ENCODE measurements at places on chromosomes 7 and 10.

DNA sequence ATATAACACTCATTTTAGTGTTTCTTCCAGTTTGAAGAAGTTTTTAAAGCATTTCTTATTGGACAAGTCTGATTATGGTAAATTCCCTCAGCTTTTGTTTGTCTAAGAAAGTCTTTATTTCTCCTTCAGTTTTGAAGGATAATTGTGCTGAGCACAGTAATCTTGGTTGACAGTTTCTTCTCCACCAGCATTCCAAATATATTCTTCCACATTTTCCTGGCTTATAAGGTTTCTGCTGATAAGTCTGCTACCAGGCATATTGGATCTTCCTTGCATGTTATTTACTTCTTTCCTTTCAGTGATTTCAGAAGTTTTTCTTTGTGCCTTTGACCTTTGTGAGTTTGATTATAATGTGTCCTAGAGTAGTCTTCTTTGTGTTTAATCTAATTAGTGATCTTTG, 210.7 kb downstream of the ADK start:
- DNase-seq, result no peak

- DNase-seq, result no peak
Observed at GRCh38 chr10:87603196-87603595, 56.5 kb upstream of the PAPSS2 start.

GRCh38 chr10:114346176-114347031, 57.9 kb downstream of the AFAP1L2 start:
- DNase-seq, result no peak

GRCh38 chr7:132004529-132004928, 448.1 kb upstream of the PODXL start:
- no peak for DNase-seq

DNA sequence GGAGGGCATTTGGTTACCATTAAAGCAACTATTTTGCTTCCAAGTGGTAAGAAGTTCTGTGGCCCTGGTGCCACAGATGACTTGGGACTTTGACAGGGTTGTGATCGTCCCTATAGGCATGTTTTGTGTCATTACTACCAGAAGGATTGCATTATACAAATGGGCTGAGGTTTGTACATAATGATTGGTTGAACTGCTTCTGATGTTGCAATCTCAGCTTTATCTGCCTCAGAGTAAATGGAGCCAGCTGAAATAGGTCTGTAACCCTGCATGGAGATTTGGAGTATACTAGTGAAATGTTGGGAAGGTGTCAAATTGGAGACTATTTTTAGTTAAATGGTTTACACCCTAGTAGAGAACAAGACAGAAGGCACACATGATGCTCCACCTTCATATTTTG, 46.1 kb upstream of the SEPTIN7 start:
- DNase-seq, result no peak

DNA sequence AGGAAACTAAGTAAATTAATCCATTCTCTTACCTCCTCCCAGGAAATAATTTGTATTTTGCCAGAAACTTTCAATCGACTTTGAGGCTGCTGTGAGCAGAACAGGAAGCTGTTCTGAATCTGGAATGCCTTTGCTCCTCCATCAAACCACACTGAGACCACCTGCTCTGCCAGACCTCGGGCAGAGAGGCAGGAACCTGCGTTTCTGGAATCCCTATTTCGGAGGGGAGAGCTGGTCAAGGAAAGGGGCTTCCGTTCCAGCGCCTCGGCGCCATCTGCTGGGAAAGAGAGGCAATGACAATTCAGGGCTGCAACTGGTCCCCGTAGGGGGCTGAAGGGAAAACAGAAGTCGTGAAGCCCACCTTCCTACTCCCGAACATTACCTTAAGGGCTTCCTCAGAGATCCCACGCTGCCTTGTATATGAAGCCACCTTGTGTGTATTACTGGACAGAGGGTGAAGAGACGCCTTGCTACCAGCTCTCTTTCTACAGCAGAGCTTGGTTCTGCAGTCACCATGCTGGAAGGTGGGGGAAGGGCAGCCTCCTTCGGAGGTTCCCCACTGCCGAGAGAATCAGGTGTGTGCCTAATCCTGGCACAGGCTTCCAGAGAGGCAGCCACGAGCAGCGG, 31.2 kb downstream of the ZNF467 start:
- DNase-seq, result peak; percentile 38

GRCh38 chr10:32156031-32156495, 99.8 kb upstream of the KIF5B start:
- DNase-seq, result no peak

- no peak for DNase-seq
Observed at GRCh38 chr7:87100326-87100725, 40.9 kb upstream of the ELAPOR2 start.

DNA sequence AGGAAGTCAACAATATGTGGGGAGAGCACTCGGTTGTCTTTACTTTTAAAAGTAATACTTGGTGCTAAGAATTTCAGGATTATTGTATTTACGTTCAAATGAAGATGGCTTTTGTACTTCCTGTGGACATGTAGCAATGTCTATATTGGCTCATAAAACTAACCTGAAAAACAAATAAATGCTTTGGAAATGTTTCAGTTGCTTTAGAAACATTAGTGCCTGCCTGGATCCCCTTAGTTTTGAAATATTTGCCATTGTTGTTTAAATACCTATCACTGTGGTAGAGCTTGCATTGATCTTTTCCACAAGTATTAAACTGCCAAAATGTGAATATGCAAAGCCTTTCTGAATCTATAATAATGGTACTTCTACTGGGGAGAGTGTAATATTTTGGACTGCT, 32.7 kb downstream of the SIRT1 start:
- DNase-seq, result no peak

DNA sequence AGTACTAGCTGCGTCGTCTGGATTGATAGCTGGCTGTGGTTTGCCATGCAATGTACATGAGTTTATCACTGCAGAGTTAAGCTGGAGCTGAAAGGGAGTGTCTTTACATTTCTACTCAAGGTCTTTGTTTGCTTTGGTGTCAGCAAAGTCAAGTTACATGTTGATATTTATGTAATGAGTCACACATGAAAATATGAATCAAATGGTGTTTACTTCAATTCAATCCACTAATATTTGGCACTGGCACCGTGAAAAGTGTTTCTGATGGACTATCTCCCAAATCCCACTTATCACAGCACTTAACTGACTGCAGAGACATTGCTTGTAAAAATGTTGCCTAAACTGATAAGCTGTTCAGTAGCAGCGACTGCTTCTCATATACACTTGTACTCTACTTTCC, 395.9 kb downstream of the TFEC start:
- no peak for DNase-seq

DNA sequence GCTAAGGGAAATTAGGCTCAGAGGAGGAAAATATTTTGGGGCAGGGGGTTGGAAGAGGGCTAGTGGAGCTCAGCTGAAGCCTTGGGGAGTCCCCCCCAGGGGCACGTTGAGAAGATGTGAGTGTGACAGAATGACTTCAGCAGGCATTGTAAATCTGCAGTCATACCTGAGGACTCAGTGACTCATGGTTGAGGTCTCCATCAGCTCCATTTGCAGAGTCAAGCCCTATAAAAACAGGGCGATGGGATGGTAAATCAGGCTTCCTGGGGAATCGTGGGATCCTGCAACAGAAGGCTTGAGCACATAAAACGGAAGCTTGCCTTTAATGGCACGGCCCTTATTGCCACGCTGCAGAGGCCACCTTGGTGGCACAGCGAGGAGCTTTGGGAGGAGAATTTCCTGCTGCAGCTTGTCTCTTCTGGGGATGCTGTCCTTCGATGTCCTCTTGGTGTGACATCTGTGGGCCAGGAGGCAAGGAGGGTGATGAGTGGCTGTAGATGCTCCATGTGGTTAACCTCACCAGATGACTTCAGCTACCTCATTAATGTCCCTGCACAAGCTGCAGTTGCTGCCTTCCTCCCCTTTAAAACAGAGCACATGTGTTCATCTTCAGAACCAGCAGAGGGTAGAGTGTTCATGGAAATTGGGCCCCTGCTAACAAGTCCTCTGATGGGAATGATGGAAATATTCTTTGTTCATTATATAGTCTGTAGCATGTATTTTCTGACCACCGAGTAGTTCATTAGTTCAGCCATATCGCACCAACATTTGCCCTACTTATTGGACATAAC, 285.9 kb downstream of the LRMDA start:
- no peak for DNase-seq

GRCh38 chr7:116899308-116899707, 36.9 kb downstream of the CAPZA2 start:
- no peak for DNase-seq

DNA sequence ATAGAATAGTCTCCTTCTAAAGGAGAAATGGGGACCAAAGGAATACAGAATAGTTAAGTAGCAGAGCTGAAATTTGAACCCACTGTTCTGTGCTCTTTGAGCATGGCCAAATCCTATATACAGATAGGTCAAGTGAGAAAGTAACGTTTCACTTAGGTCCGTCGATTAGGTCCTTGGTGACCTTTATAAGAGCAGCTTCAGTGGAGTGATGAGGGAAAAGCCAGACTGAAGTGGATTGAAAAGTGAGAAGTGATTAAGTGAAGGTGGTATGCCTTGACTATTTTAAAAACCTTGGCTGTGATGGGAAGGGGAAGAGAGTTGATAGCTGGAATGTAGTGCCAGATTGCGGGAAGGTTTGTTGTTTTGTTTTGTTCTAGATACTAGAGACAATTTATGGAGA, 10.6 kb upstream of the LSMEM1 start:
- no peak for DNase-seq

- DNase-seq, result peak; percentile 26
Observed at GRCh38 chr10:100969187-100970075, at the start of gene SEMA4G. SEMA4G (plus strand) TSS chr10:100969504; CDS start chr10:100972913, 3,409 bp downstream.

GRCh38 chr7:157751406-157751805, 414.6 kb downstream of the DNAJB6 start:
- no peak for DNase-seq

DNA sequence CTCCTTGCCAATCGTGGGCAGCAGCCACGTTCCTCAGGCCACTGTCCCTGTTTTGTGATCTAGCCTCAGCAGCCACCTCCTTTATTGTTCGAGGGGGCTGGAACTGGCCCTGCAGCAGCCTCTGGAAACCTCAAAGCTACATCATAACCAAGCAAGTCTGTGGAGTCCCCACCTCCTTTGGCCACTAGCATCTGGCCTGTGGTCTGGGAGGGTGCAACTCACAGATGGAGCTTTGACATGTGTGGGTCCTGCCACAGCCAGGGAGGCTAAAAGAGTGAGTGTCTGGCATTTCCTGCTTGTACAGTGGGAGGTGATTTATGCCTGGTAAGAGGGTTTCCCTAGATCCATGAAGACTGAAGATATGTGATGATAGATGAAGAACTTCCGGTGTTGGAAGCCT, 32.3 kb upstream of the NUB1 start:
- DNase-seq, result no peak

- no peak for DNase-seq
Observed at GRCh38 chr7:94059746-94060145, 55.6 kb upstream of the BET1 start.

DNA sequence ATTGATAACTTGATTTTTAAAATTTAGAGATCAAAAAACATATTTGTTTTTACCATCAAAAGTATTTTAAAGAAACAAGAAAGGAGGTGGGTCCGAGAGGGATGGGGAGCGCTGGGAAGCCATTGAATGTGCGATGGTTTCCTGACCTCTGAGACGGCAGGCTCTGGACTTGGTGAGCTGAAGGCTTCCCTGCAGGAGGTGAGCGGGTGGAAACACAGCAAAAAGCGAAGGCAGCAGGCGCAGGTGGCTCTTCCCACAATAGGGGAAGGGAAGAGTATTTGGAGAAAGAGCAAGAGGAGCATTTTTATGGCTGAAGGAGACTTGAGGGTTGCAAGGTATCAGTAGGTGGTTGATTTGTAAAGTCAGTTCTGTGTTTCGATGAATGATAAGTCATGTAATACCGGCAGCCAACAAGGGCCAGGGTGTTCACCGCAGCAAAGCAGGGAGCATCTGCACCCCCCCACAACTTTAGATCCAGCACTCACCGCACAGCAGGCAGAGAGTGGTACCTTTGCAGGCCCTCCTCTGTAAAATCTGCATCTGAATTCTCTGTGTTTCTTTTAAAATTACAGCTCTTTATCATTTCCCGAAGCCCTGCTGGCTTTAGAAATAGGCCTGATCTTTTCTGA, 10.5 kb downstream of the C10orf53 start:
- DNase-seq, result no peak

DNA sequence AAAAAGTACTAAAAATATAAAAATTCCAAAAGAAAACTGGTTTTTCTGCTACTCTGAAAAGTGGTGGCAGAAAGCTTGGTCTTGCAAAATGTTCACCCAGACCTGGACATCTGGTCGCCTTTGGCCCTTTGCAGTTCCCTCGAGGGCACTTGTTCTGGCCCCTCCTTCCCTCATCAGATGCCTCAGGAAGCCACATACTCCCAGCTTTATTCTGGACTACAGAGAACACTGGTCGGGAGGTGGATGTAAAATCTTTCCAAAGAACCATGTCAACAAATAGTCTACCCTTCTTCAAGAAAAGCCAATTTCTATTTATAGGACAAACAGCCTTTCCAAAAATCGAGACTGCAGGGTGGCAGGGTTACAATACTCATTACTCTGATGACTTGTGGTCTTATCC, 726.1 kb downstream of the TNS3 start:
- DNase-seq, result no peak

- no peak for DNase-seq
Observed at GRCh38 chr7:82204694-82205093, 238.9 kb downstream of the CACNA2D1 start.

DNA sequence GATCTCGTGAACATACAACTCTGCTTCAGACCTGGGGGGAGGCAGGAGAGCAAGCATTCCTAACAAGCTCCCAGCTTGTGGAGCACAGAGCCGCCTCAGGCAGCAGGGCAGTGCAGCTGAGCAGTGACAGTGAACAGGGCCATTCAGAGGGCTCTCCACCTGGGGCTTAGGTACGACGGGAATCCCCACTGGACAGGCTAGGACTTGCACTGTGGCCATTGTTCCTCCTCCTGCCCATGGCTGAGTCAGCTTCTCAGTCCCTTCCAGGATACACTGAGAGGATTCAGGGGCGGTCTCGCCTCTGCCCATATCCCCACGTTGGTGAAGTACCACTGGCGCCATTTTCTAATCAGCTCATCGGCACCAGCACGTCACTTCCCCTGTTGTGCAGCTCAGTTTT, 71.1 kb downstream of the FIGNL1 start:
- no peak for DNase-seq

- DNase-seq, result no peak
Observed at GRCh38 chr7:22356701-22357310, at the start of gene RAPGEF5. RAPGEF5 (minus strand) TSS chr7:22357154; CDS start chr7:22357060, 94 bp downstream.

DNA sequence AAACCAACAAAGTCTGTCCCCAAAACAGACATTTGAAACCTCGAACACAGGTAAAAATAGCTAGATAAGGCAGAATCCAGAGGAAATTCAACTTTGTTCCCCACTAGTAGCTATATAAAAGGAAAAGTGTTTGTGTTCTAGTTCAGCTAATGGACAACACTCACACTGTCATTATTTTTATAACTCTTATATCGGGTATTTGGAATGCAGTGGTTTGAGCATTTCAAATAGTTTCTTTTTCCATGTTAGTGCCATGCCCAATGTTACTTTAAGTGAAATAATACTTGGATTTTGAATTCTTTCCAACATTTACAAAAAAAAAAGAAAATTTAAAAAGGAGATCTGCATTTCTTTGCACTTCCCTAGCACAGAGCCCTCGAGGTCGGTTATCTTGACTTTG, 213.6 kb downstream of the DOCK4 start:
- DNase-seq, result no peak

- DNase-seq, result no peak
Observed at GRCh38 chr10:125991392-125991791, 95.0 kb downstream of the FANK1 start.

GRCh38 chr10:36324831-36325230, 682.7 kb upstream of the FZD8 start:
- no peak for DNase-seq

Data from activated naive CD4-positive, alpha-beta T cell (primary cell).